Stimulated activated CD4-positive, alpha-beta T cell treated with anti-CD3 and anti-CD28 coated beads, TNF-alpha, amount 100 ng/mL, for 24 hours (primary cell): ENCODE measurements at places on chromosomes 13 and 19.

- no peak for DNase-seq
Measured at GRCh38 chr19:30923096-30923495, 426.1 kb downstream of the TSHZ3 start.

GRCh38 chr19:10214784-10215183 is 16.3 kb downstream of the S1PR2 start:
- DNase-seq = no peak

GRCh38 chr19:16530540-16531379 is 11.5 kb downstream of the CHERP start:
- no peak for DNase-seq

- no peak for DNase-seq
Measured at GRCh38 chr13:100176801-100177400, 88.0 kb downstream of the PCCA start.

DNA sequence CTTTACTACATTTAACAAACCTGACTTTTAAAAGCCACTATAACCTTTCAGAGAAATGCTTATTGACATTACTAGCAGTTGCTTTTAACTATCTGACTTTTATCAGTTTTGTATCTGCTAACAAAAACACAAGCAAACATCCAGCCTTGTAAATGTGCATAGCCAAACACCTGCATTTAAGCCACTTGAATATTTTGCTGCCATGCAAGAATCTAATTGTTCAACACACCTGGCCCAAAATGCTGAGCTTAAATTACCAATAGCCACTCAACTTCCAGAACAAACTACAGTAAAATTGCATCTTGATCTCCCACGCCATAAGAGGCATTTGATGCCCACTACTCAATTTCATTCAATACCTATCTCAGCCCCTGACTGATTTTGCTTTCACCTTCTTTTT is 9.3 kb downstream of the ZIC5 start:
- DNase-seq = no peak
